ENCODE measurements at places on chromosomes 6 and 20. TPM values are rescaled to one million over a fixed set of nuclear protein-coding genes. Genes with fewer than 3 reads are reported as not detected.
A peak's percentile ranks its signal among the peaks of the same experiment; 100 is the strongest.

Gene CHRNA4
- not detected for total RNA-seq

Gene RIOK1
- total RNA-seq = 22.0 TPM

- no peaks in the 10 kb centered on the region for H3K4me1 ChIP-seq
- no peaks in the 10 kb centered on the region for H3K27me3 ChIP-seq
- no peak overlapping the region for H3K4me3 ChIP-seq
- no peak overlapping the region for H3K27ac ChIP-seq
- DNase-seq = no peak
Observed at GRCh38 chr6:140653506-140653905, 1279.1 kb upstream of the CITED2 start.

DNA sequence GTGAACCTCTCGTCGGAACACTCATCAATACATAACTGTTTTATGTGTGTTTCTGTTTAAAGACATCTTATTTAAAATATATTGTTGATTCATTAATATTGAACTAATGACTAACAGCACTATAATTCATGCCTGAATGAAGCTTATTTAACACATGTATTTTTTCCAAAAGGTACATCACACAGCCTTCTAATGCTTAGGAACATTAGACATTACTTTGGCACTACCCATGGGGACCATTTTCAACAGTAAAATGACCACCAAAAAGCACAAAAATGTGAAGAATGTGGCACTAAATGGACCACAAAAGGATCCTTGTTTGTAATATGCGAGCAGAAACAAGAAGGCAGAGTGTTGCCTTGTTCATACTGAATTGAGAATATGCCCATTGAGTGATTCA, 109.2 kb downstream of the CEP57L1 start:
- DNase-seq = no peak
- H3K4me3 ChIP-seq = no peak overlapping the region
- H3K36me3 ChIP-seq = no peaks in the 10 kb centered on the region
- H3K4me1 ChIP-seq = no peaks in the 10 kb centered on the region
- H3K27ac ChIP-seq = no peak overlapping the region

- no peak overlapping the region for H3K4me3 ChIP-seq
- no peaks in the 10 kb centered on the region for H3K27me3 ChIP-seq
- H3K36me3 ChIP-seq = no peaks in the 10 kb centered on the region
- no peak overlapping the region for H3K27ac ChIP-seq
- no peaks in the 10 kb centered on the region for H3K4me1 ChIP-seq
Observed at GRCh38 chr6:122953766-122954165, 42.3 kb upstream of the CLVS2 start.

Gene OLIG3
- not detected for total RNA-seq

- H3K27ac ChIP-seq = no peak overlapping the region
- peaks cover 5% of the 10 kb centered on the region for H3K4me1 ChIP-seq
- no peaks in the 10 kb centered on the region for H3K36me3 ChIP-seq
- H3K27me3 ChIP-seq = no peaks in the 10 kb centered on the region
- DNase-seq = no peak
Observed at GRCh38 chr6:53326372-53327016, 22.3 kb downstream of the ELOVL5 start.

DNA sequence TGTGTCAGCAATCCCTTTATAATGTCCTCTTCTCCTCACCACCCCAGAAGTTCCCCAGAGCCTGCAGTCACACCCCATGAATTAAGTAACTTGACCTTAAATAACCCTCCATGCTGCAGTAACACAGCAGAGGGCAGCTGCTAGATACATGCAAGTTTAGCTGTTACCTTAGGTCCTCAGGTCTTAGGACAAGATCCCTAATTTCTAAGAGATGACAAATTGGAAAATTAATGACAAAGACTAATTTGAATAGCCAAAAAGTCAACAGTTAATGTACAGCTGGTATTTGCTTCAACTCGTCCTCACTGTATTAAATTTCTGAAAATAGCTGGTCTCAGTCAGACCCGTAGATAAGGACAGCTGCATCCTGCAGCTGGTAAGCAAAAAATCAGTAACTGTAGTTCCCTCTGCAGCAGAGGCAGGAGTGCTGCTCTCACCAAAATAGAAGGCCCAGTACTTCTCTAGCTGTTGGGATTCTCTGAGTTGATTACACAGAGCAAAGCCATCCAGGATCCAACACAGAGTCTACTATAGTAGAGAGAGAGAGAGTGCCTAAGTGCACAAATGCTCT, 62.4 kb downstream of the TNFRSF21 start:
- H3K4me3 ChIP-seq = no peak overlapping the region
- no peaks in the 10 kb centered on the region for H3K4me1 ChIP-seq
- no peaks in the 10 kb centered on the region for H3K36me3 ChIP-seq

Gene CYP21A2
- total RNA-seq = 0.19 TPM

Gene XKR7
- total RNA-seq = not detected

Gene FYN
- 27.8 TPM for total RNA-seq

GRCh38 chr20:32967961-32968457, 36.2 kb downstream of the SUN5 start:
- no peaks in the 10 kb centered on the region for H3K4me1 ChIP-seq
- no peak for DNase-seq
- peaks cover 6% of the 10 kb centered on the region for H3K27me3 ChIP-seq
- no peak overlapping the region for H3K27ac ChIP-seq

GRCh38 chr20:7432612-7433011, 507.6 kb downstream of the HAO1 start:
- no peak overlapping the region for H3K27ac ChIP-seq
- no peak for DNase-seq
- H3K4me3 ChIP-seq = no peak overlapping the region
- H3K36me3 ChIP-seq = no peaks in the 10 kb centered on the region

DNA sequence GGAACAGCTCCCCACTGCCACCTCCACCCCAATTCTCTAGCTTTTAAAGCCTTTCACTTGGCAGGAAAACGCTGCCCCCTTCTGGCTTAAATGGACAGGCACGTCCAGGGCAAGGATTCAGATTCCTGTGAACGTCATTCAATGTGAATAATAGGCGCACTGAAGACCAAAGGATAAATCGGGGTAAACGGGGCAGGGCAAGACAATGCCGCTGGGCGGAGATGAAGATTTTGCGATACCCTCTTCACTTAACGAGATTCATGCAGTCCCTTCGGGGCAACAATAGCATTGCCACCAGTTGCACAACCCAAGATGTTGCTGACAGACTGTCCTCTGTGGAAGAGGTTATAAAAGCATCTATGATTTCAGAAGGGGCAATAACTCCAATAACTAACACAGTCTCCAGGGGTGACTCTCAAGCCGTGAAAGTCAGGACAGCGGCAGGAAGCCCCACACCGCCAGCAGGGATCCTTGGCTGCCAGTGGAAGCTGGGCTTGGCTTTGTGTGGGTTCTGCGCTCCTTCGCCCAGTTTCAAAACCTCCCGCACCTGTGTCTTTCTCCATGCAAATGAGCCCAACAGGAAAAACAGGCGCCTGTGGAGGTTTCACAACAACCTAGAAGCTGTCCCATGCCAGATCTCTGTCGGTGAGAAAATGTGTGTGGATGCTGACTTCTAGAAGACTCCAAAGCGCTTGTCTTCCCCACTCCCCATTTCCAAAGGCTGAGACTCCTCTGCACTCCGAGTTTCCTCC, 291.8 kb downstream of the BMP7 start:
- H3K4me3 ChIP-seq = no peak overlapping the region
- no peaks in the 10 kb centered on the region for H3K36me3 ChIP-seq
- DNase-seq = no peak
- no peak overlapping the region for H3K27ac ChIP-seq
- H3K4me1 ChIP-seq = no peaks in the 10 kb centered on the region

Gene NOP56
- total RNA-seq = 112 TPM

DNA sequence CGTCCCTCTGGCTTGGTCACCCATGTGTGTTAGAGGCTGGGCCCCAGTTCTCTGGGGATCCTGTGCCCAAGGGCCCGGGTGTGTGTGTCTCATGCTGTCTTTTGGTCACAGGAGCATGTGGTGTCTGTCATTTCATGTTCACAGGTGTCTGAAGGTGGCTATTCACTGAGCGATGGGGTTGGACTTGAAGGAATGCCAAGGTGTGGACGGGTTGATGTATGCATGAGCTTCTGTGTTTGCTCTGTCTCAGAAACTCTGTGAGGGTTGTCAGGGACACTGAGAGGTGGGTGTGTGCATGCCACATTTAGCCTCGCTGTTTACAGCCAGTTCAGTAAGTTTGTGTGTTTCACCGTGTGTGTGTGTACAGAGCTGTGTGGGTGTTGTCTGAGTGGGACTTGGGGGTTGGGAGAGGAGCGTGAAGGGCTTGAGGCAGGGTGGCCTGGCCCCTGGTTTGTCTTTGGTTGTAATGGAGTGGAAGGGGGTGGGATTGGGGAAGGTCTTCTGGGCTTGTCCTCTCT, 1.2 kb downstream of the DDR1 start:
- H3K4me1 ChIP-seq = peaks cover 41% of the 10 kb centered on the region
- H3K36me3 ChIP-seq = no peaks in the 10 kb centered on the region
- peak overlapping the region; percentile 93 for H3K27ac ChIP-seq
- DNase-seq = no peak
- H3K4me3 ChIP-seq = peak overlapping the region; percentile 78
- H3K27me3 ChIP-seq = no peaks in the 10 kb centered on the region

GRCh38 chr20:47664068-47664437, 121.2 kb downstream of the SULF2 start:
- H3K4me1 ChIP-seq = no peaks in the 10 kb centered on the region
- H3K4me3 ChIP-seq = no peak overlapping the region
- no peaks in the 10 kb centered on the region for H3K27me3 ChIP-seq
- no peak for DNase-seq
- H3K36me3 ChIP-seq = no peaks in the 10 kb centered on the region
- no peak overlapping the region for H3K27ac ChIP-seq

Gene TRERF1
- total RNA-seq = 0.34 TPM

Data from psoas muscle (tissue), 8 donors.